ENCODE measurements at places on chromosomes 1 and 21.

DNA sequence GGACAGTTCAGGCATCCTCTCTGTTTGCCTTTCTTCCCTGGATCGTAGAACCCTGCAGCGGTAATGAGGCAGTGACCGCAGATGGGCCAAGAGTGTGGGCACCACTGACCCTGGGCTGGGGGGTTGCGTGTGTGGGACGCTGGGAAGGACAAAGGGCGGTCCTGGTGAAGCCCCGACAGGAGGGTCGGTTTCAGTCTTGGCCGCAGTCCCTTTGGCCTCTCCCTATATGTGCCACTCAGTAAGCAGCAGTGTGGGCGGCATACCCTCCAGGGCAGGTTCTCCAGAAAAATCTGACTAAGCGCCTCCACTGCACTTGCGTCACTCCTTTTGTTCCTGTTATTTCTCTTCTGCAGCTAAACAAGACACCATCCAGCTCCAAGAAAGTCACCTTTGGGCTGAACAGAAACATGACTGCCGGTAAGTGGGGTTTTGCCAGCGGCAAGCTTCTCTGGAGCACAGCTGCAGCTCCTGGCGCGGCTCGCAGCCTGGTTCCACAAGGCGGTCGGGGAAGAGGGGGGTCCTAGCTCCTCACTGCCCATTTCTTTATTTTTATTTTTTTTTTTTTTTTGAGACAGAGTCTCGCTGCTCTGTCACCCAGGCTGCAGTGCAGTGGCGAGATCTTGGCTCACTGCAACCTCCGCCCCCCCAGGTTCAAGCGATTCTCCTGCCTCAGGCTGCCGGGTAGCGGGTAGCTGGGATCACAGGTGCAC lies 27.7 kb upstream of the PDXK start:
- no peak for DNase-seq

GRCh38 chr21:17758683-17759082 lies 60.5 kb downstream of the C21orf91 start:
- no peak for DNase-seq

DNA sequence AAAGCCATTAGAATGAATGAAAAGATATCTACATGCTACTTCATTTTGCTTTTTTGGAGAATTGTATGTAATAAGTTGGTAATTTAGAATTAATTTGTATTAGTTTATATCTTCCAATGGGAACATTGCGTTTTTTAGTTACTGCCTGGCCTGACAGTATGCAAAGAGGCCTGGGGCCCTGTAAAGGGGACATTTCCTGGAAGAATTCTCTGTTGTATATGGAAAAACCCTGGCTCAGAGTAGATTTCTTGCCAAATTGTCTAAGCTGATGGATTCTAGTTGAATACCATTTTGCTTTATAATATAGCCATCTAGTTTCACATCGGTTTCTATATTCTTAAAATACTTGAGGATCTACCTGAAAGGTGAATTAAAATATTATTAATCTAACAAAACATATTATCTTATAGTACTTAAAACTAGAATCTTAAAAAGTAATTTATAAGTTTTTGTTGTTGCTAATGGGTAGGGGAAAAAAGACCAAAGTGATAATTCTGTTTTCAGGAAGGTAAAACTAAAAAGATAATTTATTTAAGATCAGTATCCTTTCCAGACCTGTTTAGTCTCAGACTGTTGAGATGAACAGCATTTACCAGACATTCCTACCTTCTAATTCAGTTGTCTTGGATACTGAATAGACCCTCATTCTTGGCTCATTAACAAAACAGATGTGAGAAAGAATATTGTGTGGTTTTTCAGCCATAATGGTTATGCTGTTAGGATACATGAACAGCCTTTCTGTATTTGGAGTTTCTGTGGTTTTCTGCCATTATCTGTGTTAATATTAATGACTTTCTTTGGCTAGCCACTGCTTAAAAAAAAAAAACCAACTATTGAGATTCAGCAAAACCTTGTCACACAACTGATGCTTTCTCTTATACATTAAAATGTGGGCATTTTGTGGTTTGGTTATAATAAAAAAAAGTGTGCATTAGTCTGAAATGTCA lies 4.8 kb downstream of the AGO3 start:
- no peak for DNase-seq

DNA sequence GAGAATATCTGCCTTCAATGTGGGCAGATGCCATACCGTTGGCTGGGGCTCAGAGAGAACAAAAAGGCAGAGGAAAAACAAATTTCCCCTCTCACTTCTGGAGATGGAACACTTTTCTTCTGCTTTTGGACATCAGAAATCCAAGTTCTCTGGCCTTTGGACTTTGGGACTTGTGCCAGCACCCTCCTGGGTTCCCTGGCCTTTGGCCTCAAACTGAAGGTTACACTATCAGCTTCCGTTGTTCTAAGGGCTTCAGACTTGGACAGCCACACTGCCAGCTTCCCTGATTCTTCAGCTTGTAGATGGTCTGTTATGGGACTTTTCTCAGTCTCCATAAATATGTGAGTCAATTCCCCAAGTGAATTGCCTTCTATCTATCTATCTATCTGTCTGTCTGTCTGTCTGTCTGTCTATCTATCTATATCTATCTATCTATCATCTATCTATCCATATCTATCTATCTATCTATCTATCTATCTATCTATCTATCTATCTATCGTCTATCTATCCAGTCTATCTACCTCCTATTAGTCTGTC lies 778.1 kb upstream of the TMPRSS15 start:
- no peak for DNase-seq

- DNase-seq, result no peak
Measured at GRCh38 chr1:74641876-74642275, 31.7 kb downstream of the ERICH3 start.

DNA sequence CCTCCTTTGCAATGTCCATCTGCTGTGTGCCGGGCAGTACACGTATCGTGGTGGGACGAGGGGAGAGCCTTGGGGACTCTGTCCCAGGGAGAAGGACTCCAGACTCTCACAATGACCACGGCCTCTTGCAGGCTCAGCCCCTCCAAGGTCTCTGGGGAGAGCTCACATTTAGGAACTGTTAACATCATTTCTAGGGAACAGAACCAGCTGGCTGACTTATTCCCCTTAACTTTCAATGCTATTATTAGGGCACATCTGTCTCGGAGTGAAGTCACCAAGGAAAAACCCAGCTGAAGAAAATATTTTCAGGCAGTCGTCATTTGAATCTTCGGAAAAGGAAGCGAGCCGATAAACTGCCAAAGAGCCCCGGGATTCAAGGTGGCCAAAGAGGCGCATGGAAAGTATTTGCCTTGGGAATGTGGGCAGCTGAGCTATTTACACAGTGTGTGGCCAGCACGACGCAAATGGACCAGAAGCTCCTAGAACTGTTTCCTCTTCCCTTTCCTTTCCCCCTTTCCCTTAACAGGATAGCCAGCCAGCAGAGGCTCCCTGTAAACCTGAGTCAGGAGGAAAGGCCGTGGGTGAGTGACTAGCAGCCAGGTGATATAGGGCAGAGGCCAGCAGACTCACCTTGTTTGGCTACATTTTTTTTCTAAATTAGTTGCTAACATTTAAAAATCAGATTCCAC lies 74.5 kb downstream of the ITPKB start:
- no peak for DNase-seq

DNA sequence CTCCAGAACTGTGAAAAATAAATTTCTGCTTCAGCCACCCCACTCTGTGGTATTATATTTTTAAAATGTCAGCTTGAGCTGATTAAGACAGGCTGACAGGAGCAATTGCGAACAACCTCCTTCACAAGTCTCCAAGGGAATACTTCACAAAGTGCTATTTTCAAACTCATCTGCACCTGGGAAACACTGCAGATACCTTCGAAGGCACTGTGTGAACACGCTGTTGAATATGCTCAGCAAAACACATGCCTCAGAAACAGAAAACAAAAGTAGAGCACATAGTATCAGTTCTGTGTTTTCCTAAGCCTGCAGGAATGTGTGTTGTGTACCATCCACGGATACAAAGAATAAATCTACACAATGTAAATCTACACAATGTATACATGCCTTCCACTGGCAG lies 10.6 kb downstream of the TSPAN2 start:
- DNase-seq, result no peak

DNA sequence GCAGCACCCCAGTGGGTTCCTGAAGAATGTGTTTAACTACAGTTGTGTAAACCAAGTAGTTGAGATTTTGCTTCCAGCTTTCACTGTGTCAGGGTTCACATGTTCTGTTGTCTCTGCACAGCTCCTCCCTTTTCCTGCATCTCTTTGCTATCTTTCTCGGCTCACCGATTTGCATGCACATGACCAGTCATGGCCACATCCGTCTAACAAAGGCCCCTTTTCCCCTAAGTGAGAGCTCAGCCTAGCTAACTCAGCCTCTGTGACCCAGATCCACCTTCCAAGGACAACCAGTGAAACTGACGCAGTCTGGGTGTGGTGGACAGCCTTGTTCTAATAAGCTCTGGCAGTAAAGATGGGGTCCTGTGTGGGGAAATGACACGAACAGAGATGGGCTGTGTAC lies 101.1 kb downstream of the ZP4 start:
- DNase-seq, result no peak

- no peak for DNase-seq
Measured at GRCh38 chr1:30599721-30600120, 123.7 kb downstream of the MATN1 start.

DNA sequence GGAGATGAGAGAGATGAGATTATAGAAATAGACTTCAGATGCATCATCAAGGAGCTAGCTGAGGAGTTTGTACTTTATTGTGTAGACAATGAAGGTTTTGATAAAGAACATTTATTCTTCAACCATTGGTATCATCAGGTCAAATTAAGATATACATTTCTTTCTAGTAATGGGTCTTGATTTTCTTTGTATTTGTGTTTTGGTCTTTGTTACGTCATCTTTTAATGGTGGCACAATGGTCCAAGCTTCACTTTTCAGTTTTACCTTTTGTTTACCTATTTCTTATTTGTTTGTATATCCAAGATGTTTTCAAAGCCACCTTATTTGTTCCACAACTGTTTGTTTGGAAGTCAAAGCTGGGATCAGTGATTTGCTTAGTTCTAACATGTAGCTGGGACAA lies 44.5 kb downstream of the PTGFR start:
- no peak for DNase-seq

GRCh38 chr1:16078925-16079656 lies 5.6 kb upstream of the FAM131C start:
- DNase-seq, result peak; percentile 93

DNA sequence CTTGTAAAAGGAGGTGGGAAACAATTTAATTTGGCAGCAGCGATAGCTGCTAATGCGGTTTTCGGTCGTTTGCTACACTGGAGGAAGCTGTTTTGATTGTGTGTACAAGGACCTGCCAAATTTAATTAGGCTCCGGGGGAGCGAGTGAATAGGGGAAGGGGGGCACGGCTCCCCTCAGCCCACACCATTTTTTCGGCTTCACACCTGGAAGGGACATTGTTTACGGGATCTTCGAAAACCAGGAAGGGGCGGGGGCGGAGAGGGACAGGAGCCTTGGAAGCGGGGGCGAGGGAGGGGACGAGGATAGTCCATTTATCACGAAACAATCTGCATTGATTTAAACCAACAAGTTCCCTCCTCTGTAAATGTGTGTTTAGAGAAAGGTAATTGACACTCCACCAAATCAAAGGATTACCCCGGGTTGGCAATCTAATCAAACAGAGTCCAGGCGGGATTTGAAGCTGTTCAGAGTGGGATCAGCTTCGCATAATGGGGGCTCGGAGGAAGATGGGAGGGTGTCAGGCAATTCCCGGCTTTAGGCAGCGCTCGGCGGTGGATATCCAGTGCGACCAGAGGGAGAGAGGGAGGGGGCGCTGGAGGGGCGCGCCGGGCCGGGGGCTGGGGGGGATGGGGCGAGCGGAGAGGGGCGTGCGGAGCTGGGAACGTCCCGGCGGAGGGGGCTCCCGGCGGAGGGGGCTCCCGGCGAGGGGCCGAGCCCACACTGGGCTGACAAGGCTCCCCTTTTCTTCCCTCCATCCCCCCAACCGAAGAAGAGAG lies 9.8 kb downstream of the PAX7 start:
- peak; percentile 30 for DNase-seq

GRCh38 chr1:245997471-245998258 lies 509.4 kb downstream of the SMYD3 start:
- peak; percentile 29 for DNase-seq

DNA sequence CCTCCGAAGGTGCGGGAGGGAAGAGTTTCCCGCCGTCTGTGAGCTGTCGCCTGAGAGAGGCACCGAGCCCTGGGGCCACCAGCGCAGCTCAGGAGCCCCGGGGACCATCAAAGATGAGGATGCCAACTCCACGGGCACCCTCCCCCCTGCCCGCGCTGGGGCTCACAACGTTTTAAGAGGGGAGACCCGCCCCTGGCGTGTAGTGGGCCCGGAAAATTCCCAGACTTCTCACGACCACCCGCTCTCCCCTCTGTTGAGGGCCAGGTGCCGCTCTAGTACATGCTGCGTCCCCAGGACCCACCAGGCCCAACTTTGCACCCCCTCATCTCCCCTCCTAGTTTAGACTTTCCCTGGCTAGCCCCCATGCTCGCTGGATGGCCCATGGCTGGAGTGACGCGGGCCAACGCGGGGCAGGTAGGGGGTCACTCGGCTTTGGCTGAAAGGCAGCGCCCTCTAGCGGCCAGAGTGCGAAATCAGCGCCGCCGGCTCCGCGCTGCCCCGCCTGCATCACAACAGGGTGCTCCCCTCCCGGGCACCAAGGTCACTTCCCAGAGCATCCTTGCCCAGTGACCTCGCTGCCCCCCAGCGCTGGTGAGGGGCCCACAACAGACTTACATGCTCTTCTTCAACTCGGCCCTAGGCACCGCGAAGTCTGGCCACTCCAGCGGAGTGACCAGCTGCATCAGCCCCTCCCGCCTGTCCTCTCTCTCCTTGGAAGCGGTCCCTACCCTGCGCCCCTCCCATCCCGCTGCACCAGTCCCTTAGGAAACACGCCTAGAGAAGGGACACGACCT lies 1.8 kb downstream of the CD160 start:
- peak; percentile 89 for DNase-seq

DNA sequence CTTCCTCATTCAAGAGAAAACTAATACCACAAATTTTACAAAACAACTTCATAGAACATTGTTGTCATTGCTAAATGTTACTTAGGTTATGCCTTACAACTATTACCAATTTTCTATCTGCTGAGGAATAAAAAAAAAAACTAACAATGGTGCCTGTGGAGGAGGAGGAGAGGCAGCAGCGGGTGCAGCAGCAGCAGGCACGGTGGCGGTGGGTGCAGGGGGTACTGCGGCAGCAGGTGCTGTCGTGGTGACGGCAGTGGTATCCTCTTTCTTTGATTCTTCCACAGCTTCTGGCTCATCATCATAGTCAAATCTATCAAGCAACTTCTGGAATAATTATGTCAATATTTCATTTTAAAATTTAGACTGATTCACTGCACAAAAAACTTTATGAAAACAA lies 35.5 kb downstream of the SCAF4 start:
- no peak for DNase-seq

DNA sequence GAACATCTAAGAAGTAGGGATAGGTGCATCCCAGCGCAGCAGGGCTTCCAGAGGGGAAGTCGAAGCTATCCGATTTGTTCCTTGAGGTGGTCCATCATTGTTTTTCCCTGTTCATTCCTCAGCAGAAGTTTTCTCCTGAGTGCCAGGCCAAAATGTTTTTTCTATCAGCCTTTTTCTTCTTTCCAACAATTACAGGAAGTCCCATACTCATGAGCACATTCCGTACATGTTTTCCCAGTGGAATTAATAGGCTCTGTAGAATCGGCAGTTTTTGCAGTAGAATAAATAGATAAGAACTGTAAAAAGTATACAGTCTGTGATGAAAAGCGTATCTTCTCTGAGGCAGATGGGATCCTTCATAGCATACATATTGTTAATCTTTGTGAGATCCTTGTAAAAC lies 24.8 kb downstream of the CD101 start:
- no peak for DNase-seq

GRCh38 chr21:36587388-36587787 lies 107.5 kb upstream of the CLDN14 start:
- DNase-seq, result no peak

All from ELF-1 (cell line).